ENCODE measurements at places on chromosomes 2 and 18.

GRCh38 chr2:66814916-66815315 is 380.0 kb downstream of the MEIS1 start:
- DNase-seq: no peak

- DNase-seq: no peak
Observed at GRCh38 chr2:188159484-188159883, 132.2 kb upstream of the GULP1 start.

GRCh38 chr18:76498064-76498463 is 3.0 kb upstream of the ZNF516 start:
- no peak for DNase-seq

DNA sequence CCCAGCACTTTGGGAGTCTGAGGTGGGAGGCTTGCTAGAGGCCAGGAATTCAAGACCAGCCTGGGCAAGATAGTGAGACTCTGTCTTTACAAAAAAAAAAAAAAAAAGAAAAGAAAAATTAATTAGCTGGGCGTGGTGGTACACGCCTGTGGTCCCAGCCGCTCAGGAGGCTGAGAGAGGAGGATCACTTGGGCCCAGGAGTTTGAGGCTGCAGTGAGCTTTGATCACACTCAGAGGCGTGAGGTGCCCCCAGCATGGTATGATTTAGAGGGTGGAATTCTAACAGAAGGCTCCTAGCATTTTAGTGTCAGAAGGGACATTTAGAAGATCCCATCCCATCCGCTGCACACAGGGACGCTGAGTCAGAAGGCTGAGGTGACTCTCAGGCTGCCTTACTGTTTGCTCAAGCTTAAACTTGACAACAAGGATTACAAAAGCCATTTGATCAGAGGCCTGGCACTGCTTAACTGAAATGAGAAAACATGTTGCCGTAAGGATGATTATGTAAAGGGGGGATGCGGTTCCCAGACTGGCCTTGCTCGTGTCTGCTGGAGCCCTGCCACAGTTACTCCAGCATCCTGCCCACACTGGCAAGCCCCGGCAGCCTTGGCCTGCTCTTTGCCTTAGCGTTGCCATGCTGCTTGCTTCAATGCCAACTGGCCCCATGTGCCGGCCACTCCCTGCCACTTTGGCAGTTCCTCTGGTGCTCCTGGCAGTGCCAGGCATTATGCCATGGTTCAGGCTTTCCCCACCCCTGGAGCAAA is 45.6 kb upstream of the SLC1A4 start:
- DNase-seq: peak; percentile 70

GRCh38 chr2:230942371-230942770 is 17.3 kb upstream of the GPR55 start:
- no peak for DNase-seq
